ENCODE measurements at places on chromosomes 7 and 10.

DNA sequence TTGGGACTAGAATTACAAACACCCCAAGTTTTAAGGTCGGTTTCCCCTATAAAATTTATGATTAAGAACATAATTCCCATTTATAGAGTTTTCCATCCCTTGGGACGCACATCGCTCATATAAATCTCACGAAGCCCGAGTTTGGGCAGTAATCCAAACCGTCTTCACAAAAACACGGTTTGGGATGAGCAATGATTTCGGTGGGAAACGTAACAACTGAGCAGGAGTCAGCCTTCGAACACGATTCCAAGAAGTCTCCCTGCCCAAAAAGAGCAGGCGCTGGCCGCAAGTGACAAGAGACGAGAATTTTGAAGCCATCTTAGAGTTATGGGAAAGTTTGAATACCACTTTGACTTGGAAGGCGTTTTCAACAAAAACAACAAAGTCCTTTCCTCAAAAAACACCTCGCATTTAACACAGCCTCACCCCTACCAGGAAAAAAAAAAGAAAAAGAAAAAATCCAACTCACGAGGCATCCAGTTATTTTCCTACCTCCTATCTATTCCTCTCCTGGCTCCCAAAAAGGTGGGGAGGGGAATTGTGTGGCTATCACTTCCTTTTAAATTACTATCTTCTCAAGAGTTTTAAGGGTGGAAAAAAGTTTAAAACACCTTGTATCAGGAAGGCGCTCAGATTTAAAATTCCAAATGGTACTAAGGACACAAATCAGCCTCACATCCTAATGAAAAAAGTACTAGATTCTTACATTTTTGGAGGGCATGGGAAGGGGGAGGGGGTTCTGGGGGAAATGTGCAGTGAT, 1.6 kb downstream of the SEPHS1 start:
- no peak for DNase-seq

DNA sequence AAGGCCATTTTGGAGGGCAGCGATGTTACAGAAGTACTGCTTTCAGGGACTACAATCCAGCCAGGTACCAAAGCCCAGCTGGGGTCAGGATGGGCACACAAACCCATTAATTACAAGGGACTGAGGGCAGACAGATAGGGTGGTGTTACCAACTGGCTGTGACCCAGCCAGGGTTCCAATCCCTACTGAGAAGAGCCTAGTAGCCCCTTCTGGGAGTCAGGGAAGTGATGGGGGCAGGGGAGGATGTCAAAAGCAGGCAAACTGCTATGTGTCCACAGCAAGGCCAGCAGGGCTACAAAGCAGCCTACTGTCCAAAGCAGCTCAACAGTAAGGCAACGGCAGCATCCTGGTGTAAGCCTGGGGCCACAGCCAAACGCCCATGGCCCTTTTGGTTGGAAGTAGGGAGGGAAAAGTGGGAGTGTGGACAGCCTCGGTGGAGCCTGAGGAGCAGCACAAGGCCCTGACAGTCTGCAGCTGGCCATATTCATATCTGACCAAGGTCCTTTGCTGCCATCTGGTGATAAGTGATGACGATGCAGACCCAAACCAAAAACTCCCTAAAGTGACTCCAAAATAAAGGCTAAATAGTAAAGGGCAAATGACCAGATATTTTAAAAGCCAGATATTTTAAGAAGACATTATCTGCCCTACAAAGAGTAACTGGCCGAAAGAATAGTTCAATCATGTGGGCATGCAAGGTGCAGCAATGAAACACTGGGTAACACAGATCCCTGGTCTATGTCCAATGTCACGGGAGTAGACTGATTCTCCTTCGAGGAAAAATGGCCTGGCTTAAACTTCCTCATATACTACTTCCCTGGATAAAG, 56.9 kb downstream of the XPNPEP1 start:
- DNase-seq: no peak

- DNase-seq: no peak
Observed at GRCh38 chr7:531777-532176, 12.1 kb upstream of the PDGFA start.

DNA sequence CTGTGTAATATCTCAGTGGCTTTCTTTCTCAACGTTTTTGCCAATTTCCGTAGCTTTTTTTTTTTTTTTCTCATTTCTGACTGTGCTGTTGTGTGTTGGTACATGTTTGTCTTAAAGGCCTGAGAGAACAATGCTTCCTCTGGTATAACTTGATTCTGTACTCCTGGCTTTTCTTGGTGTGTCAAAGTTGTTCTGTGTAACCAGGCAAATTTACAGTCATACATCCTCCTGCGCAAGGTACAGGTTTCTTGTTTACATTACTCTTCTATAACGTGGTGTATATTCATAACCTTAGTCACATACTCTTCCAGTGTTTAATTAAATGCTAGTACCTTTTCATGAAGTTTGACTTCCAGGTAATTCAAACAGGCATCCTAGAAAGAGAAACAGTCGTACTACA, 8.3 kb upstream of the ARHGAP12 start:
- no peak for DNase-seq

DNA sequence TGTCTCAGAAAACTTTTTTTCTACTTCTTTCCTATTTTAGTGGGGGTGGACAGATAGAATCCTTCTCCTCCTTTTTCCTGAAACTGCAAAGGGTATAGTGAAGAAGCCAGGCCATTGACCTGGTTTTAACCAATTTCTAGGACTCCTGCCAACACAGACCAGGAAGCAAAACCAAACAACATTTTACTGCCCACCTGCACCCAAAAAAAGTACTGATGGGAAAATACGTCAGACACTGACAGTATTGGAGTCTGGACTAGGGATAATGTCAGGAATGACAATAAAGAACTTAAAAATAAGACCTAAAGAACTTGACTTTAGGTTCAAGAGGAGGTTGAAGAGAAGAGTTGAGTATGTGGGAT, 5.0 kb upstream of the STEAP4 start:
- DNase-seq: no peak

DNA sequence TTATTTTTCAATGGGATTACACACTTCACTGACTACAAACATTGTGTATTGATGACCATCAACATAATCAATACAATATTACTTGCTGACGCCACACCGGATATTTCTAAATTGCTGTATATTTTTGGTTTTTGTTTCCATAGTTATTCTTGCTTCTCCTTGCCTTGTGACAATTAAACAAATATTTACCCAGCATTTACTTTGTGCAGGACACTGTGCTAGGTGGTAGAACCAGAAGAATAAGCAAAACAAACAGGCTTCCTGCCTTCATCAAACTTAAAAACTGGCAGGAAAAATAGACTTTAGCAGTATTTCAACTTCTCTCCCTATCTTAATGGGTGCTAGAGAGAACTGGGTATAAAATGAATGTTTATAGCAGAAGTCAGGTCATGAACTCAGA, 50.6 kb downstream of the ZNF277 start:
- DNase-seq: no peak

- DNase-seq: no peak
Observed at GRCh38 chr10:48439031-48439430, 132.6 kb downstream of the MAPK8 start.

- peak; percentile 72 for DNase-seq
Observed at GRCh38 chr7:135774284-135774683, 25.7 kb upstream of the FAM180A start.

- DNase-seq: no peak
Observed at GRCh38 chr7:125636320-125636962, 706.8 kb upstream of the POT1 start.

DNA sequence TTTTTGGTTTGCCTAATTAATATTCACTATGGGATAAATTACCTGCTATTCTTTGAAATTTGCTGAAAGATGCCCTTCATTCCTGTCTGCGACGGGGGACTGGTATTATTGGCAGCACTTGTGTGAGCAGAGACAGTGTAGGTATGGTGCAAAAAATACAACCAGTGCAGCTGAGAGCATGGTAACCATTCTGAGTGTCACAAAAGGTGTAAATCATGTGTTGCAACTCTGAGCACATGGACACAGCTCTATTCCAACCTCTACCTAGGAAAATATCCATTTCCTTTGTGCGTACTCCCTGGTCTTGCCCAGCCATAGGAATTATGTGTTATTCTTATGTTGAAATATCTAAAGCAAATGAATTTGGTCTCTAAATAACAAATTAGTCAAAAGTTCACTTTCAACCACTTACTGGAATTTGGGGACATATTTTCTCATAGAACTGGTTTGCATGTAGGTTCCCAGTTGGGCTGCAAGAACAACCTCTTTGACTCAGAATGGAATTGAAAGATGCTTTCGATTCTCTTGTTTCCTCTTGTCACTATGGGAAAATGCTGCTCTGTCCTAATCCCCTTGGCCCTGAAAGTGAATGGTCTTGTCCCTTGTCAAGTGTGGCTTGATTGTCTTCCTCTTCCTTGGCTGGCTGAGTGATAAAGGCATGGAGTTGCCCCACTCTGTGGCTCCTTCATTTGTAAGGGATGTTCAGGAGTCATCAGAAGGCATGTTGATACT, 57.0 kb downstream of the CELF2 start:
- DNase-seq: no peak

DNA sequence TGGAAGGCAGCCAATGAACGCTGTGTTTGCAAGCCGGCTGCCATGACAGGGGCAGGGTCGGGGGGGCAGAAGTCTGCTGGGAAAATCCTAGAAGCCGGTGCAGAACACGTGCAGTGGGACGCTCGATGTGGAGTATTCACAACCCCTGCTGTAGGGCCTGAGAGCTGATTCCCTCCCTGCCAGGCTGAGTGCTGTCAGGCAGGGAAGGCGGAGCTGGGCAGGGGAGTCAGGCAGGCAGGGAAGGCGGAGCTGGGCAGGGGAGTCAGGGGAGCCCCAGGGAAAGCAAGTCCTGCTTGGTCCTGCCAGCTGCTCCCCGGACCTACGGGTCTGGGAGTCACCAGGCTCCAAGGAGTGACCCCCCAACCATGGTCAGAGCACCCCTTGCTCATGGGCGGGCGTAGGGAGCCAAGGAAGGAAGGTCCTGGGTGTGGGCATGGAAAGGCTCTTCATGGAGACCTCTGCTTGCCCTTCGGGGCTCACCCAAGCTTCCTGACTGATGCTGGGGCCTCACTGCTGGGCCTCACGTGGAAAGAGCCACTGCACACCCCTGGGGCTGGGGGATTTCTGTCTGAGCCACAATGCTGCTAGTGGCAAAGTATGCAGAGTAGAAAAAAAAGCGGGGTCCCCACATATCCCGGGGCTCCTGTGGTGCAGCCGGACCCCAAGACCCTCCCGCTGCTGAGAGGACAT, 4.2 kb downstream of the CNPY1 start:
- DNase-seq: no peak

- no peak for DNase-seq
Observed at GRCh38 chr10:986137-986825, 2.0 kb upstream of the GTPBP4 start.

- DNase-seq: no peak
Observed at GRCh38 chr10:121240556-121240955, 357.7 kb downstream of the FGFR2 start.

- DNase-seq: no peak
Observed at GRCh38 chr10:115831016-115831415, 442.0 kb downstream of the GFRA1 start.

DNA sequence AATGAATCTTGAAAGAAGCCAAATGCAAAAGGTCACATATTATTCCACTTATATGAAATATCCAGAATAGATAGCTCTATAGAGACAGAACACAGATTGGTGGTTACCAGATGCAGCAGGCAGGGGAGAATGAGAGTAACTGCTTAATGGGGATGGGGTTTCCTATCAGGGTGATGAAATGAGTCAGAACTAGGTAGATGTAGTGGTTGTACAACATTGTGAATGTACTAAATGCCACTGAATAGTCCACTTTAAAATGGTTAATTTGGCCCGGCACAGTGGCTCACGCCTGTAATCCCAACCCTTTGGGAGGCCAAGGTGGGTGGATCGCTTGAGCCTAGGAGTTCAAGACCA, 9.4 kb upstream of the SLC25A28 start:
- DNase-seq: no peak

DNA sequence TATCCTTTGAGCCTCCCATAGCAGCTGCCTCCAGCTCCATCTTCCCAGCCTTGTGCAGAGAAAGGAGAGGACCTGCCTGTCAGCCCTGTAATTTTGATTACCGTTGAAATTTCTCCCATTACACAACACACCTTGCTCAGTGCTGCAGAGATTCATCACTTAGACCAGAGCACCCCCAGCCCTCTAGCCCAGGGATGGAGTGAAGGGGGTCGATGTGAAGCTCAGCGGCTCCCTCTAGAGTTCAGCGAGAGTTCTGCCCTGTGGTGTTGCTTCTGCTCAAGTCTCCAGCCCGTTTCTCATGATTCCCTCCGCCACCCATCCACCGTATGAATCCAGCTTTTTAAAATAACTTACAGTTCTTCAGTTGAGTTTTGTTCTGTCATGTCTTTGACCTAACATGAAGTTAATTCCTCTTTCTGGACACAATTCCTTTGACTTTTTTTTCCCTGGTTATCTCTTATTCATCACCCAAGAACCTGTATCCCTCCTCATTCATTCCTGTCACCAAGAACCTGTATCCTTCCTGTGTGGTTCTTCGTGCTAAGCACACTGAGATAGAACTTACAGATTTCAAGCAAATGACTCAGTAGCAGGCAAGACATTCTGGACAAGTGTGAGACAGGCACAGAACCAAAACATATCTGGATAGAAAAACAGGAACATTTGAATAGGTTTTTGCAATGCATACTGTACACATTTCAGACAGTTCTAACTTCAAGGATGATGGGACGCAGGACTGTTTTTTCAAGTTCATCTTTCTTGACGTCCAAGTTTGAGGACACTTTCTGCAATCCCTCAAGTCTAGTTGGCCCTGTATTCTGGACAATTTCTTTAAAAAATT, 35.0 kb upstream of the ZNF32 start:
- no peak for DNase-seq

- DNase-seq: no peak
Observed at GRCh38 chr10:60420991-60421894, 31.6 kb upstream of the ANK3 start.

- no peak for DNase-seq
Observed at GRCh38 chr10:75616076-75616475, 184.7 kb downstream of the LRMDA start.

DNA sequence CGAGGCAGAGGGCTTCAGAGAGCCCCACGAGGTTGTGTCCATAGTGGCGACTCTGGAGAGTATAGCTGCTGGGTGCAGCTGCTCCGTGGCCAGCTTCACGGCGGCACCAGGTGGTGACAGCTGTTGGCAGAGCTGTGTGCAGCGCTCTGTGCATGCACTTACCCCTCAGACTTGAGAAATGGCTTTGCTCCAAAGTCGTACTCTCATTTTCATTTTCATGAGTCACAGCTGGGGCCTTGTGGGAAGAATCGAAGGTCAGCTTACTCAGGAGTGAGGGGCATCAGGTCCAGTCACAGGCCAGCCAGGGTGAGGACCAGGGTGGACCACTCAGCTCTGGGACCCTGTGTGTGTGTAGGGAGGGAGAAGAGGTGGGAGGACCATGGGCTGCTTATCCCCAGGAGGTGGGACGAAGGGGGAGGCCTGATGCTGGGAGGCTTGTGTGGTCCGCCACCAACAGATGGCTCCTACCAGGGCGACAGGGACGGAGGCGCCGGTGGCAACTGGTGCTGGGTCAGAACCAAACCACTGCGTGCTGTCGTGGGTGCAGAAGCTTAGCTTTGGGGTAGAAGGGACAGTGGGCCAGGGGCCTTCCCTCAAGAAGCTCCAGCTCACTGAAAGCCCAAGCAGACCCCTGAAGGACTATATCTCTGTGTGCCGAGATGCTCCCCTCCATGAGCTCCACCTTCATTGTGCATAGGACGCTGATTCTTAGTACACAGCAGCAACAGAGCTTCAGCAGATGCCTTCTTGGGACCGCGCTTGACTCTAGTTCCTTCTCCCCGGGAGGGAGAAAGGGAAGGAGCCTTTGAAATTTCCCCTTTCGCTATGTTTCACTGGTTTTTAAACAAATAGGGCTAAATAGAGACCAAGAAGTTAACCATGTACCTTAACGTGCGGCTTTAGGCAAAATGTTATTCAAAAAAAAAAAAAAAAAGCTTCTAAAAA, 225.0 kb downstream of the CELF2 start:
- DNase-seq: no peak

- no peak for DNase-seq
Observed at GRCh38 chr10:52232561-52233350, 81.3 kb upstream of the DKK1 start.
